NCI-H146 (cell line): ENCODE measurements at places on chromosomes 12 and 14.

DNA sequence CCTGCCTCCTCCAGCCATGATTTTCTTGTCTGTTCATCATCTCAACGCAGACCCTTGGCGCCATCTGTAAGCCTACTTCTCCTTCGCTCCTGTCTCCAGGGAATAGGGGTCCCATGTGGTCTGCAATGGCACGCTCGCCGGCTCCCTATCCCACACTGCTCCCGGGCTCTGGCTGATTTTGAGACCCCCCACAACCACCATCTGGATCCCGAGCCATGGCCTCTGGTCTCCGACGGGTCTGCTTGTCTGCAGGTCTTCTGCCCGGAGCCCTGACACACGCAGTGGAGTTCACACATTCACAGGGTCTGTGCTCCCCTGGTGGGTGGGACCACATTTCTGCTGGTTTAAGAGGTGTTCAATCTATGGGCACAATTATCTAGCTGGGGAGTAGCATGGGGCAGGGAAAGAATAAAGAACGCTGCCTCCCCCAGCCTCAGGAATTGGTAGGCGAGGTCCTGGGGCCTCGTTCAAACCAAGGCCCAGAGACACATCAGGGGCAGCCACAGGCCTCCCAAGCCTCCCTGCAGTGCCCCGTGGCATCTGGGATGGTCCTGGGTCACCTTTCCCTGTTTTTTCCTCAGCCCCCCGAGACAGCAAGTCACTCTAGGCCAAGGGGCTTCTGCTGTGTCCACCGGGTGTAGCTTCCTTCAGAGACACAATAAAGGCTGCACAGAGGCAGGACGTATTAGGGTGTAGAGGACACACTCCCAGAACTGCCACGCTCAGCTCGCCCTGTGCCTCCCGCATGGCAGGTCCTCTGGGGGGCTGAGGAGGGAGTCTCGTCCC lies 21.5 kb downstream of the FZD10 start:
- DNase-seq = no peak

- DNase-seq = no peak
These were observed 21.5 kb downstream of the P2RX2 start for GRCh38 chr12:132639956-132640520.

- DNase-seq = no peak
These were observed 533.7 kb downstream of the RPS29 start for GRCh38 chr14:49052521-49052920.

DNA sequence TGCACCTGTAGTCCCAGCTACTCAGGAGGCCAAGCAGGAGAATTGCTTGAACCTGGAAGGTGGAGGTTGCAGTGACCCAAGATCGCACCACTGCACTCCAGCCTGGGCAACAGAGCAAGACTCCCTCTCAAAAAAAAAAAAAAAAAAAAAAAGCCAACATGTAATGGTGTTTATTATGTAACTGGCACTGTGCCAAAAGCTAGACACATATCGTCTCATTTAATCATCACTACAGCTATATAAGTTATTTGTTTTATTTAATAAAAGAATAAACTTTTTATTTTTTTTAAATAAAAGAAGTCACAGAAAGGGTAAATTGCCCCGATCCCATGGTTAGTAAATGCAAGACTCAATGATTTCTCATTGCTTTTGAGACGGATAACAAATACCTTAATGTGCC lies 76.9 kb downstream of the PTCSC3 start:
- DNase-seq = no peak

DNA sequence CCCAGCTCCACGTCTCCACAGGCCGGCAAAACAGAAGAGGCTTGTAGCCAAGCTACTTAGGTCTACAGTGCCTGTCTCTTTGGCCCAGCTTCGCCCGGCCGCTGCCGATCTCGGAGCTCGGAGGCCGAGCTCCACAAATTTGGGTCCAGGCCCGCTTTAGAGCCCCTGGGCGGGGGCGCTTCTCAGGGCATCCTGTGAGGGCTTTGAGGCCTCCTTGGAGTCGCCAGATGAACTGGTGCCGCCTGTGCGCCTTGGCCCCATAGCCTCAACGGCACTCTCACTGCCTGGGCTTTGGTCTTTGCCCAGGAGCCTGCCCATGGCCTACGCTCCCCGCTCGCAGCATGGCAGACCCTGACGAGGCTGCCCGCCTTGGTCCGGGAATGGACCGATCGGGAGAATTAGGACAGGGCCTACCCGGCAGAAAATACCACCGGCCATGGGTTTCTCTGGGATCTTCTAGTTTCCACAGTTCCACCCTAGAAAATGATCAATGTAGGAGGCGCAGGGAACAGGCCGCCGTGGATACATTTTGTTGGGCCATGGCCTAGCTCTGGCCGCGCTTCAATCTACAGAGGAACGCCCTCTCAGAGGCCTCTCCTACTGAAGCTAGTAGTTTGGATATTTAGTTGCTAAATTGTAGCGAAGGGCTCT lies 953 bp upstream of the NKX2-8 start:
- DNase-seq = no peak

DNA sequence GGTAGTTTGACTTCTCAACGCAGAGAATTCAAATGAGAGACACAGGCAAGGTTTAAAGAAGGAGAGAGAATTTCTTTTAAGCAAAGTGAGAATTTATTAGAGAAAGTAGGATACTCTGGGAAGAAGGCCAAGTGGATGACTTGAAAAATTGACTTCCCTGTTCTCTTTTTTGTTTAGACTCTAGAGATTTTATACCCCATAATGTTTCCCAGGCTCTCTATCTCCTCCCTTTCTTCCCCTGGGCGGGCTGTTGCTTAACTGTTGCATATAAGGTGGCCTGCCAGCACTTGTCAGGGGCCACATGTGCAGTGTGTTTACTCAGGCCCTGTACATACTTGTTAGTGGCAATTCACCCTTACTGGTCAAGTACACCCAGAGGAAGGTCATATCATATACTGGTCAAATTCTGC lies 403.7 kb downstream of the SLC6A15 start:
- peak; percentile 50 for DNase-seq

- DNase-seq = no peak
These were observed 82.1 kb downstream of the SAMD4A start for GRCh38 chr14:54649056-54649455.

- no peak for DNase-seq
These were observed 5.5 kb upstream of the GAS2L3 start for GRCh38 chr12:100567945-100568344.

DNA sequence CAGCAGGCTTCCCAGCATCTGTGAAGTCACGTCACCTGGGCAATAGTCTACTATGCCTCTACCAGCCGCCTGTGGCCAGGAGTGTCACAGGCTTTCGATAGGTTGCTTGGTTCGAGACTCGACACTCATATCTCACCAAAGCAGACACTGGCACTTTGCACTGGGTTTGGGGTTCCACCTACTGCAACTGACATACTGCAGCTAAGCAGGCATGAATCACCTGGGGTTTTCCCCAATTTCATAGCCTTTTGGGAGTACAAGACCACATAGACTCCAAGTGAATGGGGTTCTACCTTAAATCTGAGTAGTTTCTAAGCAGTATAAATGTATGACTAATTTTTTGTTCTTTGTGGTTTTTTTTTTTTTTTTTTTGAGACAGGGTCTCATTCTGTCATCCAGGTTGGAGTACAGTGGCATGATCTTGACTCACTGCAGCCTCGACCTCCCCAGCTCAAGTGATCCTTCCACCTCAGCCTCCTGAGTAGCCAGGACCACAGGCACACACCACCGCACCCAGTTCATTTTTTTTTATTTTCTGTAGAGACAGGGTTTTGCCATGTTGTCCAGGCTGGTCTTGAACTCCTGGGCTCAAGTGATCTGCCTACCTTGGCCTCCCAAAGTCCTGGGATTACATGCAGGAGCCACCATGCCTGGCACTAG lies 32.1 kb downstream of the DMAC2L start:
- DNase-seq = no peak

GRCh38 chr12:79023261-79023660 lies 158.7 kb downstream of the SYT1 start:
- DNase-seq = no peak

DNA sequence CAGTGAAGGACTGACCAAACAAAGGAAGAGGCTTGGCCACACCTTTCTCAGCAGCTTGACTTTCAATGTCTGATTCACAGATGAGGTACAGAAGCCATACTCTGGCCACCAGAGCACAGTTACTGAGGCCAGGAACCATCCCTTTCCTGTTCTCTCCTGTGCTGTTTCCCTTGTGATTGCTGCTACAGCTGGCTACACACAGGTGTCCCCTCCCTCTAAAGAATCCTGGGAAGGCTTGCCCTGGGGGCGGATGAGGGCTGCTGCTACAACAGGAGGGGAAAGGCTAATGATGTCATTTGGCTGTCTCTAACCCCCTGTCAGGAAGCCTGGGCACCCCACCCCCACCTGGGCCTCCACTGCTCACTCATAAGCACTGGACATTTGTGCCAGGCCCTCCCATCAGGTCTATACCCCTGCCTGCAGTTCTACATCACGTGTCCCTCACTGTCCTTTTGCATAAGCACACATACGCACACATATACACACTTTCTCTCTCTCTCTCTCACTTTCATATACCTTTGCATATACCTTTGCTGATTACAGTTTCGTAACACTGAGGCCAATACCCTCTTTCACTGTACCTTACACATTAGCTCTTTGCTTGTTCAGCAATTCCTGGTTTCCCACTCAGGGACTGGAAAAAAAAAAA lies 41.4 kb downstream of the PRPF40B start:
- peak; percentile 63 for DNase-seq

GRCh38 chr12:102059343-102059742 lies 2.4 kb downstream of the WASHC3 start:
- no peak for DNase-seq

DNA sequence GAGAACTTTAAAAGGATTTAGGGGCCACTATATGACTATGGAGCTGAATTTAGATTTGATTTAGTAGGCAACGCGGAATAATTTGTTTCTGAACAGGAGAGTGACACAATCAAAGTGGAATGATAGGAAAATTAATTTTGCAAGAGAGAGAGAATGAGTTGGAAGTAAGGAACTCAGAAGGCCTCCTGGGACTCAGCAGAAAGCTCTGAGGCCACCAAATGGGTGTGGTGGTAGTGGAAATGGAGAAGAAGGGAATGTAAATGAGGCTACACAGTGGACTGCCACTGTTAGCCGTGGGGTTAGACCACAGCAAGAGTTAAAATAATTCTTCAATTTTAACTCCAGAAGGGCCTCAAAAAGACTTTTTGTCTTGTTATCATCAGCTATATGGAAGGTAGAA lies 102.7 kb downstream of the LRRK2 start:
- DNase-seq = no peak

GRCh38 chr14:74905595-74906142 lies 17.4 kb downstream of the RPS6KL1 start:
- DNase-seq = peak; percentile 4
